ENCODE measurements at places on chromosomes 7 and 10.

GRCh38 chr10:120613180-120613579 lies 156.2 kb downstream of the PLPP4 start:
- DNase-seq = no peak

DNA sequence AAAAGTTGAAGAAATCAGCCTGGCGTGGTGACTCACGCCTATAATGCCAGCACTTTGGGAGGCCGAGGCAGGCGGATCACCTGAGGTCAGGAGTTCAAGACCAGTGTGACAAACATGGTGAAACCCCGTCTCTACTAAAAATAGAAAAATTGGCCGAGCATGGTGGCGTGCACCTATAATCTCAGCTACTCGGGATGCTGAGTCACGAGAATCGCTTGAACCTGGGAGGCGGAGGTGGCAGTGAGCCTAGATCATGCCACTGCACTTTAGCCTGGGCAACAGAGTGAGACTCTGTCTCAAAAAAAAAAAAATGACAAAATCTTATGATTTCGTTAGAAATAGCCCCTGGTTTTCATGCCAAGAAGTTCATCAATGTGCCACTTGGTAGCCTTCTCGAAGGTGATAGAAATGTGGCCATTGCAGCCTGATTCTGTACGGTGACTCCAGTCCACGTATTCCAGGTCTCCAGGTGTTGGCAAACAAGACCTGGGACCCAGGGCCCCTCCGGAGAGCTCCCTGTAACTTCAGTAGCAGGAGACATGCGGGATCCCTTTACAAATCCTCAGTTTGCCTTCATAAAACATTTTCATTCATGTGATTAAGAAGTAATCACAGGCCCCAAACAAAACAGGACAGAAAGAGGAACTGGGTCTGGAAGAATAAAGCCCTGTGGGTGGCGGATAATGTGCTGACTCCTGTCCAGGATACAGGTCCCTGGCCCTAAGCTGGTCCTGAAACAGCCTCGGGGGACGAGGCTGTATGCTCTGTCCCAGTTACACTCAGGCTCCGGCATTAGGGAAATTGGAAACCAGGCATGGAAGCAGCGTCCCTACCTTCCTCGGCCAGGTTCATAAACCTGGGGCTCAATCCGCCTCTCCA lies 207.3 kb upstream of the SH2B2 start:
- DNase-seq = no peak

DNA sequence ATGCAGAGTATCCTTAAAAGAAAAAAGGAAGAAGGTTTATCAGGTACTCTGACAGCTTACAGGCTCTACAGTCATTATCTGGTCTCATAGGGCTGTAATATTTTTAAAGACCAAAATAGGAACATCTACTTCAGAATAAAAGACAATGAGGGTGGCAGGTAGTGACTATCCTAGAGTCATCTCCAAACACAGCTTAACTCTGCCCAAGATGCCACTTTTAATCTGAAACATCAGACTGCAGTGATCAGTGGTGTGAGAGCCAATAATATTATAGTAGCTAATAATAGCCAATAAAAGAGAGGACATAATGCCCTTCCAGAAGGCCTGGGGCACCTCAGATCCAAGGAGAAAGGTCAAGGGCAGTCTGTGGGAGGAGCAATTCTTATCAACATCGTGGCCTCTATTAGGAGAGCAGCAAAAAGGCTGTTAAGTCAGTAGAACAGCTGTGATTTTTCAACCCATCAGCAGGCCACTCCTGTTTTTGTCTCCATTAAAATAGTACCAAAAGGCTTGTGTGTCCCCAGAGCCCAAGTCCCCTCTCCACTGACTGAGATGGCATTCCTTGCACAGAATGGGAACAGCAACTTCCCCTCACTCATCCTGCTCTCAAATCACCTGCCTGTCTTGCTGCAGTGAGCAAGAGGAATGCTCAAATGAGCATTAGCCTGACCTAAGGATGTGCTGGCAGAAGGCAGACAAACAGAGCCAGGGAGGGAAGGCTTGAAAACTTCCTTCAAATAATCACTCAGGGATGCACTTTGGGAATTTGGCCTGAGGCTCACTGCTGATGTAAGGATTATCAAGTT lies 20.7 kb upstream of the SPOCK2 start:
- DNase-seq = no peak

- no peak for DNase-seq
These were observed 34.0 kb downstream of the DUSP5 start for GRCh38 chr10:110531687-110532086.

DNA sequence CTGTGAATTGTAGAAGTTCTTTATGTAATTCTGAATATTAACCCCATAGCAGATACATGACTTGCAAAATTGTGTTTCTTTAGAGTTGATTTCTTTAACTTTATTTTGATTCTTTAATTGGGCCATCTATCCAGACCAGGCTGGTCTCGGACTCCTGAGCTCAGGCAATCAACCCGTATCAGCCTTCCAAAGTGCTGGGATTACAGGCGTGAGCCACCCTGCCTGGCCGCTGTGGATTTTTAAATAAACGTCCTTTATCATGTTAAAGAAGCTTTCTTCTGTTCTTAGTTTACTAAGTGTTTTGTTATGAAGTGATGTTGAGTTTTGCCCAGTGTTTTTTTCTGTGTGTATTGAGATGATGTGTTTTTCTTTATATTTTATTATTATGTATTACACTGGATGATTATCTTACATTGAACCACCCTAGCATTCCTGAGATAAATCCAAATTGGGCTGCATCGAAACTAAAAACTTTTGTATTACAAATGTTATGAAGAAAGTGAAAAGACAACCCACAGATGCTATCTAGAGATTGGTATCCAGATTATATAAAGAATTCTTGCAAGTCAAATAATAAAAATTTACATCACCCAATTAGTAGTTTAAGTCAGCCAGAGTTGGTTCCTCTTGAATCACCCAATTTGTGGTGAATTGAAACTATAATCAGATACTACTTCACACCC lies 118.1 kb downstream of the TPST1 start:
- no peak for DNase-seq

DNA sequence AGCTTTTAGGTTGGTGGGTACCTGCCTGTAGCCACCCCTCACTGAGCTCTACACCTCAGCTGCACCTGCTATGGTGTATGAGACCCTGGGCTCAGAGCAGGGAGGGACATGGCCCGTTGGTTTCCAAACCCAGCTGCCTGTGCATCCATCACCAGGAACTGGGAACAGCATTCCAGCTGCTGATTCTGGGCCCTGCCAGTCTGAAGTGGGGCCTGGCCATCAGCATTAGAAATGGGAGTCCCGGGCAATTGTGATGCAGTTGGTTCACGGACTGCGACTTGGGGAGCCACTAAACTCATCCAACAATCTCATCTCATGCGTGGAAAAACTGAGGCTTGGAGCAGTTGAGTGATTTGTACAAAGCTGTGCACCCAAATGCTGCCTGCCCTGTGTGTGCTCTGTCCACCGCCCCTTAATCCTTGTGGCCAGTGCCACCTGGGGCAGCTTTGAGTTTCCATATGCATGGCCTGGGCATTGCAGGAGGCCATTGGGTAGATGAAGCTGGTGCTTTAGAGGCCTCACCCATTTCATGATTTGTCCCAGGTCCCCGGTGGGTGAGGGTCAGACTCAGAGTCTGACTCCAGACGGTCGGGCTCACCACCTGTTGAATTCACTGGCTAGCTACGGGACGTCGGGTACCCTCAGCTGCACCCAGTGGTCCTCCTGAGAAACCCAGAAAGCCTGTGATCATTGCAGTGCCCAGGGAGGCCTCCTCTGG lies 109.0 kb upstream of the SHH start:
- DNase-seq = no peak

- DNase-seq = no peak
These were observed 45.8 kb upstream of the INSIG1 start for GRCh38 chr7:155251831-155252230.

DNA sequence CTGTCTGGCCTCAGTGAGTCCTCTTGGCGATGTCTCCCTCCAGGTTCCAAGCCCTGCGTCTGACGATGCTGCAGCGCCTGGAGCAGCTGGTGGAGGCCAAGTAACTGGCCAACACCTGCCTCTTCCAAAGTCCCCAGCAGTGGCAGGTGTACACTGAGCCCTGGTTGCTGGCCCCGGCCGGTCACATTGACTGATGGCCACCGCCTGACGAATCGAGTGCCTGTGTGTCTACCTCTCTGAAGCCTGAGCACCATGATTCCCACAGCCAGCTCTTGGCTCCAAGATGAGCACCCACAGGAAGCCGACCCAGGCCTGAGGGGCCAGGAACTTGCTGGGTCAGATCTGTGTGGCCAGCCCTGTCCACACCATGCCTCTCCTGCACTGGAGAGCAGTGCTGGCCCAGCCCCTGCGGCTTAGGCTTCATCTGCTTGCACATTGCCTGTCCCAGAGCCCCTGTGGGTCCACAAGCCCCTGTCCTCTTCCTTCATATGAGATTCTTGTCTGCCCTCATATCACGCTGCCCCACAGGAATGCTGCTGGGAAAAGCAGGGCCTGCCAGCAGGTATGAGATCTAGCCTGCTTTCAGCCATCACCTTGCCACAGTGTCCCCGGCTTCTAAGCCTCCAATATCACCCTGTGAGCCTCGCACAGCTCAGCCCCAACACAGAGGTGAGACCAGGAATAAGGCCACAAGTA lies 7.3 kb upstream of the ZNF22 start:
- DNase-seq = peak; percentile 84

- peak; percentile 79 for DNase-seq
These were observed 18.8 kb upstream of the ARHGAP22 start for GRCh38 chr10:48623607-48624132.

DNA sequence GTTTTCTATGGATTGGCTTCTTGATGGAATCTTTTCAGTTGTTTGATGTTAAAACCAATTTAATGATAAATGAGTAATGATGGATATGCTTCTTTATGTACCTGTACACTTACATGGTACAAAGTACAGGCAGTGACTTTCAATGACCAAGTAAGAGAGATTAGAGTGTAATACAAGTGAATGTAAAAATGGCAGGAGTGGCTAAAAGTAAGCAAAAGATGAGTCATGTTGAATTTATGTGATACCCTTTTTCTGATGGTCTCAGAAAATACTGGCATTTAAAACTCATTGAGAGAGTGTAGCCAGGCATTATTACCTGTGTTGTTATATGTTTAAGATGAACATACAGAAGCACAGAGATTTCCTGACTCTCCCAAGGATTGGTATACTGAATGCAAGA lies 97.1 kb downstream of the GPR85 start:
- DNase-seq = no peak

GRCh38 chr7:158176561-158177173 lies 411.0 kb downstream of the PTPRN2 start:
- DNase-seq = peak; percentile 62

GRCh38 chr7:67764289-67764688 lies 767.7 kb downstream of the TYW1 start:
- no peak for DNase-seq

DNA sequence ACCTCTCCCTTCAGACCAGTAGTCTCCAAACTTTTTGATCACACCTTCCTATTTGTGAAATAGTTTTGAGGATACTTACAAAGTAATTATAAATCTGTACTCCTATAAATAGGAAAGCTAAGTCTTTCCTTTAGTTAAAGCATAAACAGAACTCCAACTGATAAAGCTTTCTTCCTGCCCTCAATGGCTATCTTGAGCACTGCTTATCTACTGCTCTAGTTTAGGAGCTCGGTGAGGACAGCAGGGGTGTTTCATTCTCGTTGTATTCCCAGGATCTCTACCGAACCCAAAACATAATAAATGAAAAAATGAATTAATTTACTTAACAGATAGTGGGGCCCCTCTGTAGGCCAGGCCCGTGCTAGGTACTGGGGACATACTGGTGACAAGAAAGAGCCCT lies 17.7 kb downstream of the SORBS1 start:
- DNase-seq = no peak

GRCh38 chr7:80960244-80960795 lies 41.5 kb upstream of the SEMA3C start:
- DNase-seq = no peak

GRCh38 chr10:95542761-95543160 lies 18.4 kb downstream of the SORBS1 start:
- DNase-seq = no peak

DNA sequence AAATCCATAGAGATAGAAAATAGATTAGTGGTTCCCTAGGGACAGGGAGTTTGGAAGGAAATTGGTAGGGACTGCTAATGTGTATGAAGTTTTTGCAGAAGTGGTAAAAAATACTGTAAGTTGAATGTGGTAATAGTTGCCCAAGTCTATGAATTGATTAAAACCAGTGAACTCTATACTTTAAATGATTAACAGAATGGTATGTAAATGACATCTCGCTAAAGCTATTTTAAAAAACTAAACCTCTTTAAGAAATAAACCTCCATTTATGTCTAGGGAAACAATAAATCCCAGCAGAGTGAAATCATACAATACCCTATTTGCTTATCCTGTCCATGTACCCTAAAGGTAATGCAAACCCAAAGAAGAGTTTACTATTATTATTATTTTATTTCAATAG lies 61.4 kb downstream of the IPMK start:
- no peak for DNase-seq

GRCh38 chr7:120714945-120715344 lies 143.0 kb downstream of the TSPAN12 start:
- no peak for DNase-seq

GRCh38 chr10:93068411-93069244 lies 5.1 kb upstream of the CYP26A1 start:
- peak; percentile 64 for DNase-seq

DNA sequence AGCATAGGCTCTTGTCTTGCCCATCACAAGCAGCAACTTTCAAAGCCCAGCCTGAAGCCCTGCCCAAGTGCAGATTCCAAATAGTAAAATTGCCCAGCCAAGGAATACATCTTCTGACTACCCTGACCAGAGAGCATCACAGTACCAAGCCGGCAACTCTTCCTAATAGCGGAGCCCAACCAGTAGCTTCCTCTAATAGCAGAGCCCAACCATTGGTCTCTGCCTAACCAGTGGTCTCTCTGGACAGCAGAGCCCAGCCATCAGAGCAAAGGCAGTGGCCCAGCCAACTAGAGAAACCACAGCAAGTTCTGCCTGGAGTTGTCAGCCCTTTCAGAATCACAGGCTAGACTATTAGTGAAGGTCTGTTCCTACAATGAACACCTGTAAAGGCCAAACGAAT lies 285.6 kb downstream of the HGF start:
- DNase-seq = no peak

- DNase-seq = no peak
These were observed at the start of gene MYH16 for GRCh38 chr7:99272476-99273045. MYH16 (plus strand) TSS chr7:99272839.

DNA sequence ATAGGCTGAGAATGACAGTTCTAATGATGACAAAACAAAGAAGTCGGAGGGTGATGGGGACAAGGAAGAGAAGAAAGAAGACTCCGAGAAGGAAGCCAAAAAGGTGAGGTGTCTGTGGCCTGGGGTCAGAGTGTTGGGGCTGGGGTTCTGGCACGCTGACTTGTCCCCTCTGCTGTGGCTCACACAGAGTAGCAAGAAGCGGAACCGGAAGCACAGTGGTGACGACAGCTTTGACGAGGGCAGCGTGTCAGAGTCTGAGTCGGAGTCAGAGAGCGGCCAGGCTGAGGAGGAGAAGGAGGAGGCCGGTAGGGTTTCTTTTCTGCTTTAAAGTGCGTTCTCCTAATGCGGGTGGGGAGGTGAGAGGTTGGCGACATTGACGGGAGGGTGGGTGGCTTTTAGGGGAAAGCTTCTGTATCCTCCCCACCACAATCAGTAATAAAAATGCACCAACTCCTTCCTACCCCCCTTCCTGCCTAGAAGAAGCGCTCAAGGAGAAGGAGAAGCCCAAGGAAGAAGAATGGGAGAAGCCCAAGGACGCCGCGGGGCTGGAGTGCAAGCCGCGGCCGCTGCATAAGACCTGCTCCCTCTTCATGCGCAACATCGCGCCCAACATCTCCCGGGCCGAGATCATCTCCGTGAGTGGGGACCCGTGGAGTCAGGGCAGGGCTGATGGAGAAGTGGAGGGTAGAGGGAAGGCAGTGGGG lies 4.6 kb downstream of the UFSP1 start:
- no peak for DNase-seq

Data from vagina (tissue), 2 donors.